NCI-H1092 (cell line): ENCODE measurements at places on chromosomes 3 and 15.

DNA sequence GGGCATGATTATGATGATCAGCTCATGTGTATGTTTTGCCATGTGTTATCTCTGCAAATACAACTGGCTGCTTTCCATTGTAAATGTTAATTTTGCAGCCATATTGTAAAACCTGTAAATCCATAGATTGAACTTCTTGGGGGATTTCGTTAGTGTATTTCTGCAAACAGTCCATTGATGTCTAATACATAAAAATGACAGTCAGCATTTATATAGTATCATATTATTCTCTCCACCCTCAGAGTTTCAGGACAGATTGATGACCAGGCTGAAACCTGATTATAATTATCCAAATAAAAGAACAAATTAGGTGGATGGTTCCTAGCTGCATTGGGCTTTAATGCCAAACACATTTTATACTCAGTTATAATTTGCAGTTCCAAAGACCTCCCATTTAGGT, 276.8 kb downstream of the FEZF2 start:
- DNase-seq = no peak

- no peak for DNase-seq
Measured at GRCh38 chr3:38348903-38349302, 2.3 kb downstream of the XYLB start.

DNA sequence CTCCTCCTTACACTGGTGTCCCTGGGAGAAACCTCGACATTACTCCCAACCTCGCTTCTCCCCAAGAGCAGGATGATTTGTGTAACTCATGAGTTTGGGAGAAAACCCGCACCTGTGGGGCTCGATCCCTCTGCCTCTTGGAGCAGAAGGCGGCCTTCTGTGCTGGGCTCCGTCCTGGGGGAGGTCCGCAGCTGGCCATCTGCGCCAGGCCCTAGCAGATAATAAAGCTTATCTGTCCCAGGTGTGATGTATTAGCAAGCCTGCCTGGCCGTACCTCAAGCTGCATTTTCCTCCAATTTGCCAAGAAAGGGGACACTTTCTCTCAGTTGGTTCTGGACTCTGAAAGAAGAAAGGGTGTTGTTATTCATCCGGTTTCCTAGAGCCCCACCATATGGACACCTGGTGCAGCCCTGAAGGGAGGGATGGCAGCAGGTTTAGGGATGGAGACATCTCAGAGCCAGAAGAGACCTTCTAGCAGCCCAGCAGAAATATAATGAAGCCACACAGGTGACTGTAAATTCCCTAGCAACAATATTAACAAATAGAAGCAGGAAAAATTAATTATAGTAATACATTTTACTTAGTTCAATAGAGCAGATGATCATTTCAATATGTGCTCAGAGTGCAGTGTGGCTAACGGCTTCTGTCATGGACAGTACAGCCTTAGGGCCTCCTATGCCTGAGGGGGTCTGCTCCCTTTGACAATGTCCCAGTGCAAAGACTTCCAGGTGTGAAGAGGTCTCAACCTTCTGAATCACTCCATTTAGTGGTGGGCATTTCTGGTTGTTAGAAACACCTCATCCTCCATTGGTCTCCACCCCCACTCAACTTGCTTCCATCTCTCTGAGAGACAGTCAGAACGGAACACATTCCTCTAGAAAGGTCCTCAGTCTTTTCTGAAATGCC, 94.8 kb downstream of the CPN2 start:
- no peak for DNase-seq

DNA sequence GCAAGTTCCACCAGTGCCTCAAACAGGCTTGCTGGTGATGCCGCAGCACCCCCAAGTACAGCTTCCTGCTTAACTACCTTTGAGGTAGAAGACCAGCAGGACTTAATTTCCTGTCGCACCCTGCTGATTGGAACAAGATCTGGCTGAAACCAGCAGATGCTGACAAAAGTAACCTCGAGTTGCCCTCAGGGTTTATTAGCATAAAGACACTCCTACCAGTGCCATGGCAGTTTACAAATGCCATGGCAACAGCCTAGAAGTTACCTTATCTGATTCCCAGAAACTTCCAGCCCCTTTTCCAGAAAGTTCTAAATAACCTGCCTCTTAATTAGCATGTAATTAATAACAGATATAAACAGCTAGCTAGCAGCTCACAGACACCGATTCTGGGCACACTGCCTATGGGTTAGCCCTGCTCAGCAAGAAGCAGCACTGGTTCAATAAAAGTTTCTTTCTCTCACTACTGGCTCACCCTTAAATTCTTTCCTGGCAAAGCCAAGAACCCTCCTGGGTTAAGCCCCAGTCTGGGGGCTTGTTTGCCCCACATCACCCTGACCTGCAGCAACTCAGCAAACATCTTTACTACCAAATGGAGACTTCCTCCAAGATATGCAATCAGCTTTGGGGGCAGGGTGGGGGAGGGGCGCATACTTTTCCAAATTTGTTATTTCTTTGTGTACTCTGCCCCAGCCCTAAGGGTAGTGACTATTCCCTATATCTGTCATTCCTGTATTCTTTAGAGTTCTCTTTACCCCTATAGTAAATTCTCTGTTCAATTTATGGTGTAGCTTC, 54.2 kb downstream of the MAP4 start:
- no peak for DNase-seq

GRCh38 chr15:73518180-73518862, 75.4 kb downstream of the REC114 start:
- DNase-seq = no peak
